ENCODE measurements at places on chromosomes 5 and 9.

DNA sequence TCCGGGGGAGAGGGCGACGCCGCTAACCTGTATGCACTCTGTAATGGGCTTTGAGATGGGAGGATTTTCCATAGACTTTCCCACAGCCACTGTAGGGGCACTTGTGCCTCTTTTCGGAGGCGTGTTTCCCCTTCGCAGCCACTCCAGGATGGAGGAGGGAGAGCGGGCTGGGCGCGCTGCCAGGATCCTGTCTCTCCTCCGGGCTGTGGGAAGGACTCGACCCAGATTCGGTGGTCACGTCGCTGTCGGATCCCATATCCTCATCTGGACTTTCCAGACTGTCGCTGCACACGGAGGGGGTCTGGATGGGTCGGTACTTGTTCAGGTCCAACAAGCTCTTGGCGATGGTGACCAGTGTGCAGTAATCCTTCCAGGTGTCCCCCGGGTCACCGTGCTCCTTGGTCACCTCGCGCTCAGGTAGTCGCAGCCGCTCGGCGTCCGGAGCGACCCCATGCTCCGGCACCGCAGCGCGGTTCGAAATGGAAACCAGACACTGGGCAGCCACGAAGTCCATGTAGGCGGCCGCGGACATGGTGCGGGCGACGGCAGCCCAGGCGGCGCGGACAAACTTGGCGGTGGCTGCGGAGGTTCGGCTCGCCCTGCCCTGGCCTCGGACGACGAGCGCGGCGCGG, 1.5 kb downstream of the KLF9 start:
- DNase-seq: peak; percentile 72

DNA sequence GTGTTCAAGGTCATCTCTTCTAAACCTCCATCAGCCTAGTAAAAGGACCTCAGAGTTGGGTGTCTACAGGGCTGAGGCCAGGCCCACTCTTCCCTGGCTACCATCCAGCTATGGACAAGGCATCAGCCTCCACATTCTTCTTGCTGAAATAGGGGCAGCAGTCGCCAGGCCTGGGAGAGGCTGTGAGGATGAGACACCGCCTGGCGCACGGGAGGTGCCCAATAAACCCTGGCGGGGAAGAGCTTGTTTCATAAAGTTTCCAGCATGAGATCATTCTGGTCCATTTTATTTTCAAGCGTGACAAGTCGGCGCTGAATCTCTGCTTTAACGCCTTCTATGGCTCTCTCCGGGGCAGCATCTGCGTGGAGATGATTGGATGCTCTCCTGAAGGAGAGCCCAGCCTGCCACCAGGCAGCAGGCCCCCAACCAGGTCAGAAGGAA, 153.4 kb downstream of the OLFM1 start:
- no peak for DNase-seq

DNA sequence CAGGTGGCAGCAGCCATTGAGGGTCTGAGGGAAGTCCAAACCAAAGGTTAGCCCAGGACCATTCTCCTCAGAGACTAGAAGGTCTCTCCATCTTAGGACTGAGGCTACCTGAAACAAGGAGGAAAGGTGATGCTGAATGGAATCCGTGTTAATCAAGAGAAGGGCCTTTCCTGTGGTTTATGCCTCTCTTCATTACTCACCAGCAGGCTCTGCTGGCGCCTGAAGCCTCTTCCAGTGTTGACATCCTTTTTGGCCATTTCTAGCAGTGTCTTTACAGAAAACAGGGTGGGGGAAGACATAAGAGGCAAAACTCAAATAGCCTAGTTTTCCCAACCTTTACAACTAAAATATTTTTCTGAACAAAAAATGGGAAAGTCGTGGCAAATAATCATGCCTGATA, 98.0 kb downstream of the ENC1 start:
- peak; percentile 44 for DNase-seq

GRCh38 chr5:125696762-125697161, 726.4 kb upstream of the GRAMD2B start:
- peak; percentile 89 for DNase-seq

GRCh38 chr5:179122411-179123108, 62.4 kb downstream of the ZNF354C start:
- no peak for DNase-seq

DNA sequence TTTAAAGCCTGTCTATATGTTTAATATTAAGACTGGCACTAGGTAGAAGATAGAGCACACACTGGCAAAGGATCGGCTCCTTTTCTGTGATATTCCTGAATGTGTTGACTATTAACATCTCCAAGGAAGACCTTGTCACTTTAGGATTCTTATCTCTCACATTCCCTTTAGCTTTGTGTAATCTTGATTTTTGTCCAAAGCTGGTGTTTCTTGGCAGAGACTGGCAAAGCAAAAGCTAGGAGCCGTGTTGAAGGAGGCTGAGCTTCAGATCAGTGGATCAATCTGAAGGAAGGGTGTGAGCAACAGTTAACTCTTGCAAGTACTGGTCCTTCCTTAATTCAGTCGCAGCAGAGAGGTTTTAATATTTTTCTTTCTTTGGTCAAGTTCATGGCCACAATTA, 830.4 kb upstream of the ZNF608 start:
- no peak for DNase-seq

All from amniotic epithelial cell (primary cell).